Choroid plexus epithelial cell (primary cell): ENCODE measurements at places on chromosomes 7 and 10.
A peak's percentile ranks its signal among the peaks of the same experiment; 100 is the strongest.

DNA sequence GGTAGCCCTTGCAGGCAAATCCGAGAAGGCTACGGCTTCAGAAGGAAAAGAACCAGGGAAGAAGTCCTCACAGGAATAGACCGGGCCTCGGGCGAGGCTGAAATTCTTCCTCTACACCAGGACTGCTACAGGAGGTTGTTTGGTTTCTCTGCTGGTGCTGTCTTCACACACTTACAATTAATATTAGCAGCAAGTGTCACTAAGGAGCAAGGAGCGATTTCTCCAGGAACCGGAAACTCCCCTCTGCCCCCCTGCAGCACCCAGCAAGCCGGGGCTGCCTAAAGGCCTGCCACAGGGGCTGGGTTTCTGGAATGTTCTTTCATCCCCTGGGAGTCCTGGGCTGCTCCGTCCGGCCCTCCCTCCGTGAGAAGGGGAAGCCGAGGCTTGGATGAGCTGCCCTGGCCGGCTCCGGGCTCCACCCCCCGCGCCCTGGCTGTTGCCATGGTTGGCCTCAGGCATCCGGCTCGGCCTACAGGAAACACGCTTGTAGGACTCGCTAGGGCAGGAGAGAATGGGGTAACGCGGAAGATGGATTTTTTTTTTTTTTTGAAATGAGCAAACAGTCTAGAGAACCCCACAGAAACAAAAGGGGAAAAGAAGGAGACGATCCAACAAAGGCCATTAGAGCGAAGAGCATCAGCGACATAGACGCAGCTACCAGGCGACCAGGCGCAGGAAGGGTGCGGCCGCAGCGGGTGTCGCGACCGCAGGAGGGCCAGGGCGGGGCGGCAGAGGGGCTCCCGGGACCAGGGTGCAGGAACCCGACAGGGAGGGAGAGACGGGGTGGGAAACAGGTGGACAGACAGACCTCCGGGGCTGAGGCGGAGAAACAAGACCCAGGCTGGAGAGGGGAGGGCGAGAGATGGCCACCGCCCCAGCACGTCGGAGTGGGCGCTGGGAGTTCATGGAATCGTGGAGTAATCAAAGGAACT is 33.0 kb downstream of the EN2 start:
- no peak for DNase-seq

DNA sequence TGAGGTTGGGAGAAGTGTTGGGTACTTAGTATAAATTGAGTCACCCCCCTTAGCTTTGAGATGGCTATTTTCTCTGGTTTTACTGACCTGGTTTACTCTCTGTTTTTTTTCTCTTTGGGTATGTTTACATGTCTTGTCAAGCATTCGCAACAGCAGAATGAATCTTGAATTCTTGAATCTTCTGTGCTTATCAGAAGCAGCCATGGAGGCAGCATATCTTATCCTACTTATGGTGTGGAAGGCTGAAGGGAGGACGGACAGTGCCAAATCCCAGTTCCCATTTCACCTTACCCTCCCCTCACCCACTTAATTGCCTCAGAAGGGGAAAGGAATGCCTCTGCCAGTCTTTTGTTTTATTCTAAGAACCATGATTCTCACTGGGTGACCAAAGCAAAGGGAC is 3.7 kb downstream of the SND1 start:
- DNase-seq: no peak

DNA sequence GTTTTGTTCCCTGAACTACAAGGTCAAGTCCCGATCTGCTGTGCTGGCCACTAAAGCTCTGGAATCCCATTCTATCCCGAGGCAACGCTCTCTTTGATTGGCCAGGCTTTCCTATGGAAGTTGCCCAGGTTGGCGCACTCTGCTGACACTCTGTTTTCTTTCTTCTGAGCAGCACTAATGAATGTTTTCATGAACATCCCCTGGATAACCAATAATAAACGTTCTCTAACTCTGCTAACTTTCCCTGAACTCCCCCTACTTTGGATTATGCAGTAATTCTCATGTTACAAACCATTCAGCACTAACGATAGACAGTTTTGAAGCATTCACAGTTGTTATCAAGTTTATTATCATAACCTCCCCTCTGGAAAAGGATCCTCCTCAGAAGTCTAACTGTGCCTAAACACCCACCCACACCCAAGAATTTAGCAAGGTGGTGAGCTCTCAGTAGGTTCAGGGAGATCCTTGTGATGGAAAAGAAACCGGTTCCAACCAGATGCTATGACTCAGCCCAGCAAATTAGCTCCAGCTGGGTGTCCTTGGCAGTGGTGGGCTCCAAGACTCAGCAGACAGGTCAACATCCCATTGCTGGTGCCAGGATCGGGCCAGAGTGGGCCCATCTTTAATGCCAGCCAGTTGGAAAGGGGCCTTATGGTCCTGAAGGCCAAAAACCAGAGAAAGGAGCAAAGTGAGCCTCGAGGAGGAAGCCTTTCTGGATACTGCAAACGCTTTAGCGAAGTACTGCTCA is 68.4 kb downstream of the CREB3L2 start:
- peak; percentile 81 for DNase-seq

DNA sequence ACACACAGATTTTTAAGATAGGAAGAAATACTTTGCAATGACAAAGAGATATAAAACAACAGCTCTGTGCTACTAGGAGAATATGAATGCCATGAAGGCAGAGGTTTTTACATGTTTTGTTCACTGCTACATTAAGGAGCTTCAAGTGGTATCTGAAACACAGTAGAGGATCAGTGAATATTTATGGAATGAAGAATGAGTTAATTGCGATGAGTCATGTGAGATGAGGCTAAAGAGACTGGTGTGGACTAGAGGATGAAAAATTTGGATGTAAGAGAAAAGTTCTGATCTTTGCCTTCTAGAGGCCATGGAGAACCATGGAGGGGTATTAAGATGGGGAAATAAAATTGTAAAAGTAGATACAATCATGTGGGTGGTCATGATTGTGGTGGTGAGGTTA is 434.2 kb downstream of the PHTF2 start:
- no peak for DNase-seq

DNA sequence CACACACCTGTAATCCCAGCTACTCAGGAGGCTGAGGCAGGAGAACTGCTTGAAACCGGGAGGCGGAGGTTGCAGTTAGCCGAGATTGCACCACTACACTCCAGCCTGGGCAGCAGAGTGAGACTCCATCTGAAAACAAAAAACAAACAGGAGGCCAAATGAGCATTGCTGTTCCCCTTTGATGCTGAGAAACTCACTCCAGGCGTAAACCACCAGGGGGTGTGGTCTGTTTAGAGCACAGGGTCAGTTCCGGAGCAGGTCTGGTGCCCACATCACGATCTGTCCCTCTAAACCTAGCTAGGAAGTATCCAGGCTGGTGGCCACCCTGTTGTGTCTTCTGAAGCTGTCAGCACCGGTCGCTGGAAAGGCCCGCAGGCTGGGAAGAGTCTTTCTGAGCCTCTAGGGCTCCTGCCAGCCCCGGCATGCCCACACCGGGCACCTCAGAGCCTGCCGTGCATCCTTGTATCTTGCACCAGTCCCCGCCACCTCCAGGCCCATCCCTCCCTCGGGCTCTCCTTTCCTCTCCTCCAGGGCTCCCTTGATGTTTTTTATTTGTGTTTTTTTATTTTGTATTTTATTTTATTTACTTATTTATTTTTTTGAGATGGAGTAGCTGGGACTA is 66.3 kb upstream of the SH2B2 start:
- peak; percentile 11 for DNase-seq
